LNCaP clone FGC (cell line): ENCODE measurements at places on chromosomes 12 and 14.

DNA sequence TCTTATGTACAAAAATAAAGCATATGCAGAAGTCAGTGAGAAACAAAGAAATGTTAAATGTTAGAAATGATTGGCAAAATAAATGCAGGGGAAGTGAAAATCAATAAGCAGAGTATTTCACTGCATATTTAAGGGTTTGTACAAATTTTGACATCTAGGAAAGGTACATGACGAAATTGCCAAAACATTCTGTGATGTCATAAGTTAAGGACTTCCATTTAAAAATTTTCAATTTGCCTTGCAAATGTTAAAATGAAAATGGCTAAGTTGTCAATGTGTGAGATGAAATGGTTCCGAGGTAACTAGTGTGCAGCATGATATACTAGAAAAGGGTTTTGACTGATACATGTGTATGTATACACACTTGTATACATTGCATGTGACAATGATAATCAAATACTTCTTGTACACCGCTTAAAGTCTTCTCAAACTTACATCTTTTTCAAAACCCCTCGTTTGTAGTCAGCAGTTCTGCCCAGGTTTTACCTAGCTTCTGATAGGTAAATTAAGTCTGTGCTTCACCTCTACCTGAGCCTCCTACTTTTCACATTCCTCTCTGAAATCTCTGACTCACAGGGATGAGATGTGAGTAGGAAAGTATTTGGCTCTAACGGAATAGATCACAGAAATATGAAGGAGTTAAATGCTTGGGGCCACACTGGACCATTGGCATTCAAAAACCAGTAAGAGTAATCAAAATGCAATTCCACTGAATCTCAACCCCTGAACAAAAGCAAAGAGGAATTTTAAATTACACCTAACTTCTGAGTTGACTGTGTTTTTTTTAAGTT, 442.4 kb upstream of the FOXG1 start:
- DNase-seq: no peak

GRCh38 chr14:104288272-104288671, 149.9 kb downstream of the KIF26A start:
- no peak for DNase-seq

DNA sequence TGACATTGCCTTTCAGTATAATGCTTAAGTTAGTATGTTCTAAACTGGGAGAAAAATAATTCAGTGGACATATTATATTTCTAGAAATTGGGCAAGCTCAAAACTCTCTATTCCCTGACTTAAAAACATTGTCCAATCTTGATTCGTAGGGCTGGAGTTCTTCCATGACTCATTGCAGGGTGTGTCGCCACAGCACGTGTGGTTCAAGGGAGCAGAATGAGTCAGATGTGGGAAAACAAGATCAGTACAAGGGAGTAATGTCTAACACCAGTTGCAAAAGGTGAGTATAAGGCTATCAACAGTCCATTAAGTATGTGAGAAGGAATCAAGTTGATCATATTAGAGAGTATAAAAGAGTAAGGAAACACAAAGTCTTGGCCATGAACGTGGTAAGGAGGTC, 887.0 kb downstream of the TMTC2 start:
- DNase-seq: no peak

GRCh38 chr14:96584907-96585671, 82.9 kb downstream of the PAPOLA start:
- no peak for DNase-seq

DNA sequence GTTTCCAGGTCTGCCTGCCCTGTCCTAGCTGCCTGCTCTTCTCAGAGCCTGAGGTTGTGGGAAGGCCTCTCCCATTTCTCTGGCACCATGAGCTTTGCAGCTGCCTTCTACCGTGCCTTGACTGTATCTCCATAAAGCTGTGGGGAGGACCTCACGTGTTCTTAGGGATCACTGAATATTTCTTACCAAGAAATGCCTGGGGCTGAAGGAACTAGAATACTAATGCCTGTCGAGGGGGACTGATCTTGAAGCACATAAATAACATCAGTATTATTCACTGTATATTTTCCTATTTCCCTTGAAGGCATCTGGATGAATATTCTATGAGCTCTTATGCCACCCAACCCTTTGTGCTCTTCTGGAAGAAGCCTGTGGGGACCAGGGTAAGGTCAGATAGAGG, 103.4 kb downstream of the APAF1 start:
- DNase-seq: no peak

DNA sequence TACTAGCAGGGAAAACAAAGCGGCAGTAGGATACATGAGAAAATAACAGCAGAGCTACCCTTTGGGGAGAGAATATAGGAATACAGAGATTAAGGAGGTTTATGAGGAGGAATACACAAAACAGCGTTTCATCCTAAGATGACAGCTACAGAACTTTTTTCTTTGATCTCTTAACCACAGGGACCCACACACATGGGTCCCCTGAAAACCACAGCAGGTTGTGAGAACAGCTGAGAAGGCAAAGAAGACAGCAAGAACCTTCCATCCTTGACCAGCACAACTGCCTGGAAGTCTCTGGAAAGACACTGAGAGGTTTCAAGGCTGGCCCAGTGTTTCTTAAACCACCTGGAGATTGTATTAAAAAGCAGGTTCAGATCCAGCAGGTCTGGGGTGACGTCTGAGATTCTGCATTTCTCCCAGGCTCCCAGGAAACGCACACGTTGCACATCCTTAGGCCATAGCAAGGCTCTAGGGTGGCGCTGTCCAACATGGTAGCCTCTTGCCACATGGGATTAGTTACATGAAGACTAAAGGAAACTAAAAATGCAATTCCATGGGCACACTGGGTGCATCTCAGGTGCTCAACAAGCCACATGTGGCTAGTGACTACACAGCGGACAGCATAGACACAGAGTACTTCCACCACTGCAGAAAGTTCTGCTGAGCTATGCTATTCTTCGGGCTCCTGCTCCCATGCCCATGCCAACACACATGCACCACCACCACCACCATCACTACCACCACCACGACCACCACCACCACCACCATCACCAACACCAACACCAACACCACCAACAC, 92.3 kb downstream of the FOXN3 start:
- DNase-seq: no peak

- no peak for DNase-seq
These were observed 38.4 kb downstream of the GALNT16 start for GRCh38 chr14:69298131-69299071.
